Fibroblast of villous mesenchyme (primary cell): ENCODE measurements at places on chromosomes 12 and 14. TPM values are rescaled to one million over a fixed set of nuclear protein-coding genes. Genes with fewer than 3 reads are reported as not detected.
A peak's percentile ranks its signal among the peaks of the same experiment; 100 is the strongest.

The PIWIL1 gene
- not detected in 2 replicates for total RNA-seq

The ACSM4 gene
- not detected in 2 replicates for total RNA-seq

The TMCC3 gene
- total RNA-seq, result 1.6 and 1.7 TPM in 2 replicates

The ARHGAP9 gene
- total RNA-seq, result under 0.01 TPM in 2 replicates

The KRT77 gene
- not detected in 2 replicates for total RNA-seq

- no peak for DNase-seq
Measured at GRCh38 chr12:114213055-114213581, 192.8 kb downstream of the TBX5 start.

DNA sequence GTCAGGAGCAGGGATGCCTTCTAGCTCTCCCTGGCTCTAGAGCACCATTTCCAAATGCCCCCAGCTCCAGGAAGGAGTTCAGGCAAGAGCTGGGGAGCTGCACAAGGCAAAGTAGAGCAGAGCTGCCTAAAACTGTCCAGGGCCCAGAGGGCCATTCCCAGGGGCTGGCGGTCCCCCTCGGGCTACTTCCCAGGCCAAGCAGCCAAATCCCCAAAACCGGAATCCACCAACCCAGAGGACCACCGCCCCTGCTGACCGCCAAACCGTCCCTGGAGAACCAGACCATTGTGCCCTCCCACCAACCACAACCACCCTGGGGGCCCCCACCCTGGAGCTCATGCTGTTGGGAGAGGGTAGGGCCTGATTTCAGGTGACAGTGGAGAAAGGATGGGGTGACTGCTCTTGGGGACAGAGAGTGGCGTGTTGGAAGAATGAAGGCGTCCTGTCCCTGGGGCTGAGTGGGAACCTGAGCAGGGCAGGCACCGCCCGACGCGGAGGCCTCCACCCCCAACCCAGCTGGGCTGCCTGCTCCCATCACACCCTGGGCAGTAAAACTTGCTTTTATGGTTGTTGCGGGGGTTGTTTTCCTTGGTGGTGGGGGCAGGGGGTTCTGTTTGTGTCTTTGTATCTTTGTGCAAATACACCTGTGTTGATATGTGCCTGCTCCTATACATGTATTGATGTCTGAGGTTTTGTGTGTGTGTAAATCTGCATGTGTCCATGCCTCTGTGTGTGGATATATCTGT is 24.0 kb upstream of the KRT78 start:
- DNase-seq, result no peak

DNA sequence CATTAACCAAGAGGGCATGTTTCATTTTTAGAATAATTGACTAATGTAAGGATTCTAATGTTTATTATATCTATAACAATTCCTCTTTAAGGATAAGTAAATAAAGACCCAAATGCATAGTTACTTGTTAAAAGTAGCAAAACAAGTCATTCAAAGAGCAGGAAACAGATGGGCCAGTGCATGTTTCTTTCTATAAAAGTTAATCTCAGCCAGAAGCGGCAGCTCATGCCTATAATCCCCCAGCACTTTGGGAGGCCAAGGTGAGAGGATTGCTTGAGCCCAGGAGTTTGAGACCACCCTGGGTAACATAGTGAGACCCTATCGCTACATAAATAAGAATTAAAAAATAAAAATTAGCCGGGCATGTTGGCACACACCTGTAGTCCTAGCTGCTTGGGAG is 391.0 kb upstream of the RGS6 start:
- DNase-seq, result no peak

DNA sequence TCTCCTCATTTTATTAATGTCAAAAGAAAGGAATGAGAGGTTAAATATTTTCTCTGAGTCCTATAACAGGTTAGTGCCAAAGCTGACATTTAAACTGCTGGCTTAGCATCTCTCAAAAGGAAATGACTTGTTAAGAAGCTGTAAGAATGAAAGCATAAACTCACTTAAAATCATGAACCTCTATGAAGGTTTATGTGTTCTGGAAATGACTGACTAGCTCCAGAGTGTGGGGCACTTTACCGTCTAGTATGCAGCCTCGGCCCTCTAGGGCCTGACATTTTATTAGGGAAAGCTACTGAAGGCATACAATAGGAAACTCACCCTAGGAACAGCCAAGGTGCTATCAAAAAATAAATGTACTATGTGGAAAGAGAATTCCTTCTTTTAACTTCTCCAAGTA is 35.1 kb downstream of the SPX start:
- DNase-seq, result no peak

DNA sequence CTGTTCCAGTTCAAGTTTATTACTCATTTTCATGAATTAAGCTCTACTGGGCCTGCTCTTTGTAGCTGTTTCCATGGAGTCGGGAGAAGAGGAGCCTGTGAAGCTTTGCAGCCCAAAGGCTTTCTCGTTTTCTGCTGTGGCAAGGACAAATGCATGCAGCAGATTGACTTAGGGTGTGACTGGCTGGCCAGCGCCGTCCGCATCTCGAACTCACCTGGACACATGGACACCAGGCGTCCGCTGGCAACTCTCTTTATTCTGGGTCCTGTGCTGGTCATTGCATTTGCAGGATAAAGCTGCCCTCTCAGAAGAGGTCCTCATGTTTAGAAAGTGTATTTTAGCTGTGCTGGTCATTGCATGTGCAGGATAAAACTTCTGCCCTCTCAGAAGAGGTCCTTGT is 350.4 kb downstream of the TMEM121 start:
- no peak for DNase-seq

DNA sequence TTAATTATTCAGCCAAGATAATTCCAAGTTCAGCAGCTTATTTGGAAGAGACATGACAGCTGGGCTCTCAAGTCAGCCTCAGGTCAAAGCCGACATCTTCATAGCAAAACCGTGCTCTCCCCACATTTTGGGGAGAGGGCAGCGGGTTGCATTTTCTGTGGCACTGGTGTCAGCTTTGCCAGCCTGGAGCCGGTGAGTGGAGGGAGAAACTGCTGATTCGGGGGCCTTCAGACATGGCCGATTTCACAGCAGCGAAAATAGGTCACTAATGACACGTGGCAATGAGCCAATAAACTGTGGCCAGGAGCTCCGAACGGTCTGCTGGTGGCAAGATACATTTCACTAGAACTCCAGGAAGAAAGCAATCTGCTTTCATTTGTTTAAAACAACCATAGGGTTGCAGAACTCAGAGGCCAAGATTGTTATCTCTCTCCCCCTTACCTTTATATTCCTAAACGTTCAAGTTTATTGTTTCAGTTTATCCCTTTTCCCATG is 173.2 kb downstream of the CAND1 start:
- no peak for DNase-seq

DNA sequence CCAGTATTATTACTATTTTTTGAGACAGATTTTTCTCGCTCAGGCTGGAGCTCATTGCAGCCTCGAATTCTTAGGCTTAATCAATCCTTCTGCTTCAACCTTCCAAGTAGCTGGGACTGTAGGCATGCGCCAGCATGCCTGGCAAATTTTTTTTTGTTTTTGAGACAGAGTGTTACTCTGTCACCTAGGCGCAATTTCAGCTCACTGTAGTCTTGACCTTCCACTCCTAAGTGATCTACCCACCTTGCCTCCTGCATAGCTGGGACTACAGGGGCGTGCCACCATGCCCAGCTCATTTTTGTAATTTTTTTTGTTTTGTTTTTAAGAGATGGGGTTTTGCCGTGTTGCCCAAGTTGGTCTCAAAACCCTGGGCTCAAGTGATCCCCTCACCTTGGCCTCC is 15.2 kb downstream of the ERC1 start:
- no peak for DNase-seq

- DNase-seq, result peak; percentile 99
Measured at GRCh38 chr14:61466249-61466904, 145.0 kb downstream of the PRKCH start.

- DNase-seq, result no peak
Measured at GRCh38 chr12:10223208-10223607, 10.5 kb downstream of the GABARAPL1 start.

GRCh38 chr14:89227496-89227836 is 189.6 kb downstream of the FOXN3 start:
- DNase-seq, result no peak

DNA sequence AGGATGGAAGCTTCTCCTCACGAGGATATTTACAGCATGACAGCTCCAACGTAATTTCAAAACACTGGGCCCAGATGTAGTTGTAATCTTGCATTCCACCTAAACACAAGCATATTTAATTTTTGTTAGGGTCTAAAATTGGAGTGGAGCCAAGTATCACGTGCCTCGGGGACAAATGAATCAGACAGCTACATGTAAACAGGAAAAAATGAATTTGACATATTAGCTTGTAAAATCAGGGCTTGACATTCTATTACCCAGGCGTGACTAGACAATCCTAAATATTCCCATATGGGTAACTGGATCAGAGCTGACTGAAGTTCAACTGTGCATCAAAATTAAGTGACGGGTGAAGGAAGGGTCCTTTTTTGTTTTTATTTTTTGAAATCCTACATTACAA is 59.0 kb downstream of the MDM2 start:
- peak; percentile 44 for DNase-seq

- no peak for DNase-seq
Measured at GRCh38 chr14:77058117-77058516, 29.6 kb upstream of the IRF2BPL start.

DNA sequence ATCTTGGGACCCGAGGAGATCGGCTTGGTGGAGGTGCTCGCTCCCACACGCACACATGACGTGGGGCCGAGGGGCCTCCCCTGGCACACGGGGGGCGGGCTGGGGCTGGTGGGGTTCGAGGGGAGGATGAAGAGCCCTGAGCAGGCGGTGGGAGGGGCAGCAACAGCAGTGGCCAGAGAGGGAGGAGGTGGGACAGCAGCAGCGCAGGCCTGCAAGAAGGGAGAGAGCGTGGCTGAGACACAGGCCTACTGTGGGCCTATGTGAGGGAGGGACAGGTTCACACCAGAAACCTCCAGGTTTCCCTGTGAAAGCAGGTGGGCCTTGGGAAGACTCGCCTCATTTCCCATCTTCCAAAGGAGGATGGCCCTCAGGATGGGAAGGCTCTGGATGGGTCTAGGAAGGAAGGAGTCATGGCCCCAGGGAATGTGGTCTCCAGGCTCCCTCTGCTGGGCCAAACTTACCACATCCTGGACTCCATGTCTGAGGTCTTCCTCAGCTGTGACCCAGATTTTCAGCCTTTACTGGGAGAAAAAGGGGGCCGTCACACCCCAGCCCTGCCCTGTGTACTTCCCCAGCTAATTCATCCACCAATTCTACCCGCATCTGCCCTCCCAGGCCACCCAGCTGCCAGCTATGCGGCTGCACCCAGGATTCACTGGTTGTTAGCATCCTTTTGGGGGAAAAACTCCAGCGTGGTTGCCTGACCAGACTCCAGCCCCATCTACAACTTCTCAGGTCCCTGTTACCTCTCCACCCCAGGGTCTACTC is 2.8 kb downstream of the PIANP start:
- DNase-seq, result peak; percentile 59
